ENCODE measurements at places on chromosomes 5 and 9. TPM values are rescaled to one million over a fixed set of nuclear protein-coding genes. Genes with fewer than 3 reads are reported as not detected.

Gene FAT2
- total RNA-seq, result under 0.01 TPM

GRCh38 chr9:85528142-85528541, 213.6 kb downstream of the AGTPBP1 start:
- DNase-seq, result no peak

- peak; percentile 71 for DNase-seq
These were observed 114.8 kb downstream of the TLE4 start for GRCh38 chr9:79686381-79687130.

Gene FOXD4
- total RNA-seq, result 0.26 TPM

Gene PCDHA10
- 0.26 TPM for total RNA-seq

Gene PCDHGB3
- total RNA-seq, result 5.8 TPM

GRCh38 chr9:111282845-111283244, 47.2 kb downstream of the OR2K2 start:
- DNase-seq, result peak; percentile 20

- DNase-seq, result no peak
These were observed 15.9 kb upstream of the DUSP1 start for GRCh38 chr5:172786736-172787462.

- no peak for DNase-seq
These were observed 46.0 kb downstream of the HMCN2 start for GRCh38 chr9:130311408-130312140.

Measured in fibroblast of lung (primary cell).